ENCODE measurements at places on chromosomes 11 and 22.

- no peak for DNase-seq
Measured at GRCh38 chr22:26785932-26786331, 128.5 kb downstream of the MIAT start.

GRCh38 chr11:109728056-109728455, 306.1 kb downstream of the C11orf87 start:
- DNase-seq: no peak

DNA sequence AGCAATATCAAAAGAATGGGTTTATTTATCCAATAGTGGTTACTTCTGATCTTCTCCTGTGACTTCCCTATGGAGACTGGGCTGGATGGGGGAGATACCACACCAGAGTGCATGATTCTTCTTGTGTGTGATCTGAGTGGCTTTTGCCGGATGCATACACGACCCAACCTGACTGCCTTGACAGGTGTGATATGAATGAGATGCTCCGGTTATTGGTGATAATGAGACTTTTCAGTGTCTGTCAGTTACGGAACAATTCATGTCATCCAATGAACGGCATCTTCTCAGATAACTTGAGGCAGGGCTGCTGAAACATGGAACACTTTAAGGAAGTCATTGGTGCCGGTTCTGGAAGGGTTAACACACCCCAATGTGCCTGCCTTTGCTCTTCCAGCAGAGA, 17.7 kb downstream of the FJX1 start:
- DNase-seq: no peak

DNA sequence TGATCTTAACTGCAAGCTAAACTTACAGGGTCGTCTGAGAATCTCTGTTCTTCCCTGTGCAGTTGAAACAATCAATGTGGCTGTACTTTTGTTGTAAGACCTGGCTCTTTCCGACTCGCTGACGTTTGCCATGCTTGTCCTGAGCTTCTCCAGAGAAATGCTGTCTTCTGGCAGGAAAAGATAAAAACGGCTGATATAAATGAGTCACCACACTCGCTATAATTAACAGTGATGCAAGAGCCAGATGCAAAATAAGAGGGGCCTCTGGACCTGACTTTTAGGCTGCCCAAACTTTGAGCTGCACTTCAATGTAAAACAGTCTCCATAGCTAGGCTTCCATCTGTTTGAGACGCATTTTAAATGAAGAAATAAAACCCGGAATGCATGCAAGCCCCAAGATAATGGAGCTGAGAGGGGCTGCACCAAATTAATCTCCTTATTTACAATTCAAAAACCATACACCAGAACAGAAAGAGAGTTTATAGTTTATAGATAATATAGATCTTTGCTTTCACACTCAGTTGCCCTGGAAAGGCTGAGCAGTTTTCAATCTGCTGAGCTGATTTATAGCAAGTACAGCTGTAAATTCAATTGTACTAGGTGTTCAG, 48.5 kb downstream of the WT1 start:
- DNase-seq: no peak

- DNase-seq: no peak
Measured at GRCh38 chr11:121163658-121164308, 62.7 kb downstream of the TECTA start.

GRCh38 chr11:65997286-65997685, 4.7 kb downstream of the EIF1AD start:
- no peak for DNase-seq

All from neural progenitor cell (in vitro differentiated cells).